ENCODE measurements at places on chromosomes 3 and 15. TPM values are rescaled to one million over a fixed set of nuclear protein-coding genes. Genes with fewer than 3 reads are reported as not detected.

DNA sequence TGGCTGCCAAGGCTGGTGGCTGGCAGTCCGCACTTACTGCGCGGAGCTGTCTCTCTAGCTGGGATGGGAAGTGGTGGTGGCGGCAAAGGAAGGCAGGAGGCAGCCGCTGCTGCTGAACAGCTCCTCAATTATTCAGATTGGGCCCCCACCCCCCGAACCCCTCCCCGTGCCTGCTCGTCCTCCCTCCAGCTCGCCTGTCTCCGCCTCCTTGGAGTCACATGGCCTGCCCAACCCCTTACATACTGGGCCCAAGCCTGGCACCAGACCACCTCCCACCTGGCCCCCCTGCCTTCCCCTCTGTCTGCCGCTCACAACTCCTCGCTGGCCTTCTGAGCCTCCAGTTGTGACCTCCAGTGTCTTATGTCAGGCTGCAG is at the start of gene SLC7A14:
Gene SLC7A14, minus strand, starts transcription at position 139 of the 374 bp plus-strand sequence. CDS start 59,139 bp downstream, outside the sequence.
- DNase-seq, result no peak

DNA sequence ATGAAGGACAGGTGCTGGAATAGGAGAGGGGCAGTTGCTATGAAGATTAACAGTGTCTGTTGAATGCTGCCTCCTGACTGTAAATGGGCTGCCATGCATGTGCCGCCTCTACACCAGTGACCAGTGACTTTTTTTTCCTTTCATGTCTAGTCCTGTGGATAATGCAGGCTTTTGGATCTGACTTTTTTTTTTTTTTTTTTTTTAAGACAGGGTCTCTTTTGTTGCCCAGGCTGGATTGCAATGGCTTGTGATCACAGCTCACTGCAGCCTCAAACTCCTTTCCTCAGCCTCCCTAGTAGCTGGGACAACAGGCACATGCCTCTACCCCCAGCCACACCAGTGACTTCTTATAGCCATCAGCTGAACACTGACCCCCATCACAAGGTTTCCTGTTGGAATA is 41.2 kb upstream of the AGBL1 start:
- DNase-seq, result no peak

- DNase-seq, result no peak
These were observed 315.5 kb downstream of the ZPLD1 start for GRCh38 chr3:102750322-102750721.

DNA sequence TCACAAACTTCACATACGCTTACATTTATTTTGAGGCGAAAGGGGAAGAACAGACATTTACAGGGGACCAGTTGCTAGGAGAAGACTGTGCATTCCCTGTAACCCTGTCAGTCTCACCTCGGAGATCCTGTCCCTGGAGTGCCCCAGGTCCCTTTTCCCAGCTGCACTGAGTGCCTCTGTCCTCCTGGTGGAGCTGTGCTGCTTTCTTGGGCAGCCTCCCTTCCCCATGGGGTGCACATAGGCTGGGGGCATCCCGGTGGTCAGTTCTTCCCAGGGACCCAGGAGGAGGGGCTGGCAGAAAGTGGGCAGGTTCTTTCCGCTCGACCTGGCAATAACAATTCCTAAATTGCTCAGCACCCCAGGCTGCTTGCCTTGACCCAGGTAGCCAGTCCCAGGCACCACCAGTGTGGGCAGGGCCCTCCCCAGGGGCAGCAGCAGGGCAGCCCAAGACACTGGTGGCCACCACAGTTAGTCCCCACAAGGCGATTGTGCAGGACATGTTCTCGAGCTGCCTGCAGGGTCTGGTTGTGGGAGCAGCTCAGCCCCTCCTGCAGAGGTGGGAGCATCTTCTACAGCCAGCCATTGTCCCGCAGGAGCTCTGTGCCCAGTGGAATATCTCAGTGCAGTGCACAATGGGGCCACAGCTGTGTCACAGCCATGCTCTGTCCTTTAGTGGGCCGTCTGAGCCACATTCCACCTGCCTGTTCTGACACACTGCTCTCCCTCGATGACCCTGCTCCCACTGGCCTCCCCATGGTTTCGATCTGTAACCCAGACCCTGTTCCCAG is 36.3 kb downstream of the APBA2 start:
- no peak for DNase-seq

Gene ADCY5
- total RNA-seq, result 0.85 TPM

Gene ADAMTSL3
- 0.17 TPM for total RNA-seq

GRCh38 chr3:58526515-58526957 is 10.5 kb downstream of the ACOX2 start:
- DNase-seq, result peak; percentile 89

DNA sequence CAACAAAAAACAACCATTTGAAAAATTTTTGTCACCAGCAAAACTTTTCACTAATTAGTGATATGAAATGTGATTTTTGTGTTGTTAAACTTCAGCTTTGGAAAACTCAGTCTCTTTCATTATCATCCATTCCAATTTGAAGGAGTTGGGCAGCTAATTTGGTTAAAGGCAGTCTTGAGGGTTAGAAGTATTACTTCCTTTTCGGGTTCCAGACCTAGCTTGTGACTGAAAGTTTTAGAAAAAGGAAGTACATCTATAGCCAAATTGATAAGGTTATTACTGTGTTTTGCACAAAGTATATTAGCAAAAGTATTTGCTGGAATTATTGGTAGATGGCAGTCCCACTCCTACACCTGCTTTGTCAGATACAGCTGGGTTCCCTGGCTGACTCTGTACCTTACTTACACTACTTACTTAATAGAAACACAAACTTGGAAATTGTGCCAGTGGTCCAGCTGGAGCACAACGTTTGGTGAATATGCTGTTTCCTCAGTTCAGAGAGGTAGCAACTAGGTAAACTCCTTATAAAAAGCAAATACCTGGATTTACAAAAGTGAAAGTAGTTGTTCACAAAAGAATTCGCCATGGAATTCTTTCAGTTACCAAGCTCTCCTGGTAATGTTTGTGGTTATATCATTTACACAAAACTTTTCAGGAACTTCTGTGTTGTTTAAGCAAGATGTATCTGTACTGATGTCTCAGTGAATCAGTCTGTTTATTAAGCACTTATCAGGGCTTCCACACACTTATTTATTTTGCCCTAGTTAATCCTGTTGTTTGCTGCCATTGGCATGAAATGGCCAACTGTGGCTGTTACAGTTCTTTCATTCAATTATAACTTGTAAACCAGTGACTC is 31.6 kb downstream of the TIPARP start:
- DNase-seq, result peak; percentile 30

- DNase-seq, result no peak
These were observed 27.8 kb downstream of the IQCF6 start for GRCh38 chr3:51751287-51751686.

- DNase-seq, result no peak
These were observed 564.1 kb downstream of the GBE1 start for GRCh38 chr3:81197386-81197785.

Gene PLA2G4F
- not detected for total RNA-seq

DNA sequence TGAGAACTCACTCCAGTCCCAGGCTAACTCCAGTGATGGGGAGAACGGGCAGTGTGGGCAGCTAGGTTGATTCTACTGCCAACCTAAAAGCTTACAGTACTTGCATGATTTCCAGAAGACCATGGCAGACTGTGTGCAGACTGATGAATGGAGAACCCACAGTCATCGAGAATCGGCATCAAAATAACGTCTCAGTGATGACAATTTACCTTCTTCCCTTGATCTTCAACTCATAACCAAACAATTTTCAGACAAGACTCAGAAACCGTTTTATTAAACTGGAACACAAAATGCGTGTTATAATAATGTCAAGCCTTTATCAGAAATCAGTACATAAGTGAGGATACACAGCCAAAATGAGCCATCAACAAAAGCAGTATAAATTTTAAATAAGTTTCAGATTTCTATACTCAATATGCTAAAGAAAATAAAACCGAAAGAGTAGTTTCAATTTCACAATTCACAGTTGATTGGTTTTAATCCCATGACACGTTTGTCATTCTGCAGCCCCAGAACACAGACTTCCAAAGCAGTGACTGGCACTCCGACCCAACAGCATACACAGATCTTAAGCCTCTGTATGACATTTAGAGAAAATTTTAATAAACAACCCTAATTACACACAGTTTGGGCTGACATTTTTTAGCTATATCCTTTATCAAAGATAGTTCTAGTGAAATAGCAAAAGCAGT is 54.5 kb downstream of the ZMAT3 start:
- DNase-seq, result no peak

- peak; percentile 83 for DNase-seq
These were observed at the start of gene PTPRG for GRCh38 chr3:61561374-61562041. TSS of gene PTPRG (plus strand) at chr3:61561571. CDS start at chr3:61562288, 717 bp downstream.

GRCh38 chr15:75008629-75009326 is 13.4 kb downstream of the SCAMP5 start:
- DNase-seq, result no peak
